Cortex of kidney (tissue), 1 donor: ENCODE measurements at places on chromosomes 1 and 21.

- no peak for DNase-seq
Observed at GRCh38 chr1:48200166-48200900, 22.2 kb upstream of the SLC5A9 start.

DNA sequence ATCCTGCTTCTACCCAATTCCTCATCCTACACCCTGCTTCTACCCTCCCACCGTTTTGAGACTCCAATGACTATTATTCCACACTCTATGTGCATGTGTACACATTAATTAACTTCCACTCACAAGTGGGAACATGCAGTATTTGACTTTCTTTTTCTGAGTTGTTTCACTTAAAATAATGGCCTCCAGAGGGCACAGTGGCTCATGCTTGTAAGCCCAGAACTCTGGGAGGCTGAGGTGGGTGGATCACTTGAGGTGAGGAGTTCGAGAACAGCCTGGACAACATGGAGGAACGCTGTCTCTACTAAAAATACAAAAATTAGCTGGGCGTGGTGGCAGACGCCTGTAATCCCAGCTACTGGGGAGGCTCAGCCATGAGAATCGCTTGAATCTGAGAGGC is 464.8 kb downstream of the PTBP2 start:
- DNase-seq = no peak

GRCh38 chr1:116679828-116680628 is 12.5 kb upstream of the IGSF3 start:
- DNase-seq = no peak

- no peak for DNase-seq
Observed at GRCh38 chr1:51305371-51305823, 25.0 kb downstream of the TTC39A start.

GRCh38 chr1:65514041-65514440 is 93.6 kb downstream of the LEPR start:
- no peak for DNase-seq

DNA sequence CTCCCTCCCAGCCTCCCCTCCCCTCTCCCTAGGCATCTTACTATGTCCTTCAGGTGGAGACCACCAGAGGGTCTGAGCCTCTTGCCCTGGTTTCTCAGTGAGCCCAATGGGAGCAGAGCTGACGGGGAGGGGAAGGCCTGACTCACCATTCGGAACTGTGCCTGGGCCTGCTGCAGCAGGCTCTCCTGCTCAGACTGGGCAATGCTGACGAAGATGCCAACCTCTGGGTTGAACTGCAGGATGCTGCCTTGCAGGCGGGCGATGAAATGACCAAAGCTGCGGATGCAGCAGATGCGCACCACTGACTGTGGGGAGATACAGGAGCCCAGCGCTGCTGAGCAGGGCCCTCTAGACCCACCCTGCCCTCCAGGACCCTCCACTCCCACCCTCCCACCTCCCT is 11.0 kb upstream of the PAQR6 start:
- no peak for DNase-seq

DNA sequence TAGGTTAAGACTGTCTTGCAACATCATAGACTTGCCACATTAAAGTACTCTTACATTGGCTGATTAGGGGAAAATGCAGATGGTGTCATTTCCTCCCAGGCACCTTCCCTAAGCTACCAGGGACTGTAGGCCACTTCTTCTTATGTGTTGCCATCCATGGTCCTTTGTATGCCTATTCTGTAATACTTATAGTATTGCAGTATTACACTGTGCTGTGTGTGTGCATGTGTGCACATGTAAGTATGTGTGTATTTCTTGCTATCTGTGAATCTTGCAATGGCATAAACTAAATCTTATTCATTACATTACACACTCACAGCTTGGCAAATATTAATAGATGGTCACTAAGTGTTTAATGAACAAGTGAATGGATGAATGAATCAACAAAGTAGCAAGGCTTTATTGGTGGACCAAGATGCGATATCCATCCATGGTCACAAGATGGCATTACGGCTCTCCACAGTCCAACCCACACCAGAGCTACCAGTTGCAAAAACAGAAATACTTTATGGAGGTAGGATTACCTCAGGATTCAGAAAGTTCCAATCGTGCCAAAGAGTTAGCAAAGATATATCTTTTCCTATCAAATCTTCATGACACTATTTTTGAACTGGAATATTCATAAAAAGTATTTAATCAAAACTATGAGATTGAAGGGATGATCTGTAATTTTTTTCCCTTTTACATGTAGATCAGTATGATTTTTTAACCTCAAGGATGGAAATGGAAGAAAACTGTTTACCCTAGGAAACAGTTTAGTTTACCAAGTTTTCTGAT is 160.2 kb downstream of the DENND1B start:
- DNase-seq = no peak

DNA sequence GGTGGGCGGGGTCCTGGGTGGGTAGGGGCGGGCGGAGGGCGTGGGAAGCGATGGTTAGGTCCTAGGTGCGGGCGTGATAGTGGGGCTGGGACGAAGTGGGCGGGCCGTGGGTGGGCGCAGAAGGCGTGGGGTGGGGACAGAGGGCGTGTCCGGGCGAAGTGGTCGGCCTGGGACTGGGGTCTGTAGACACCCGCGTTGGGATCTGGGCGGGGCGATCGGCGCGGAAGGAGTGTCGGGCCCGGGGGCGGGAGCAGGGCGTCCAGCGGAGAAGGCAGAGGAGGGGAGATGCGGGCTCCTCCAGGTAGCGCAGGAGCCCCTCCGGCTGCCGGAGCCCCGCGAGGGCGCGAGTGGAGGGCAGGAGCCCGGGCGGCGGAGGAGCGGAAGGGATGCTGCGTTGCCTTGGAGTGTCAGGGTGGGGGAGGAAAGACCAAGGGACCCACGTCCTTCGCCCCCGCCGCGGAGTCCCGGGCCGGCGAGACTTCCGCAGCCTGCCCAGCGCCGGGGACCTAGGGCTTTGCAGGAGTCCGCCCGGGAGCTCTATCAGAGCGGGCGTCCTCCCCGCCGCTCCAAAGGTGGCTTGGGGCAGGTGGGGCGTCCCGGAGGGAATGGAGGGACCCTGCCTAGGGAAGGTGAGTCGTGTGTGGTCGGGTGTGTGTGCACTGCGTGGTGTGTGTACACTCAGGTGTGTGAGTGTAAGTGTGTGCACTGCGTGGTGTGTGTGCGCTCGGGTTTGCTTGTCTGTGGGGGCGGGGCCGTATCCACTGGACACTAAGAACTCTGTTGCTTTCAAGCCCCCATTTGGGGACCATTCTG is 27.0 kb upstream of the PRSS38 start:
- DNase-seq = no peak

GRCh38 chr1:156767879-156768604 is 707 bp downstream of the PRCC start:
- DNase-seq = no peak

GRCh38 chr1:38474738-38475623 is 384.6 kb downstream of the RRAGC start:
- no peak for DNase-seq

GRCh38 chr1:53431244-53431643 is 28.0 kb upstream of the DMRTB1 start:
- DNase-seq = no peak

GRCh38 chr21:42775123-42775522 is 104.2 kb downstream of the WDR4 start:
- DNase-seq = no peak

DNA sequence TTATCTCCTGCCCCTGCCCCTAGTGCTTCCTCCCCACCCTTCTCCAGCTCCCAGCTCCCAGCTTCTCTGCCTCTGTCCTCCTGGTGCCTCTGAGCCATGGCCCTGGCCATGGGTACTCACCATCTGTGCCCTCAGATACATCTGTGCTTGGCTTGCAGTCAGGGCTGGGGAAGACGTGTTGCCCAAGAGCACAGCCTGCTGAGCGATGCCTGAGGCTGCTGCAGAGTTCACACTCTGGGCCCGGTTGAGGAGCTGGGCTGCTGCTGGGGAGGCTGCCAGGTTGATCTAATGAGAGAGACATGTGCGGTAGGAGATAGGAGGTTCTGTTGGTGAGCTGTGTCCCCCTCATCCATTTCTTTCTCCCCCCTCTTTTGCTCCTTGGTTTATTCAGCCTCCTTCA is 49.4 kb upstream of the A3GALT2 start:
- no peak for DNase-seq

DNA sequence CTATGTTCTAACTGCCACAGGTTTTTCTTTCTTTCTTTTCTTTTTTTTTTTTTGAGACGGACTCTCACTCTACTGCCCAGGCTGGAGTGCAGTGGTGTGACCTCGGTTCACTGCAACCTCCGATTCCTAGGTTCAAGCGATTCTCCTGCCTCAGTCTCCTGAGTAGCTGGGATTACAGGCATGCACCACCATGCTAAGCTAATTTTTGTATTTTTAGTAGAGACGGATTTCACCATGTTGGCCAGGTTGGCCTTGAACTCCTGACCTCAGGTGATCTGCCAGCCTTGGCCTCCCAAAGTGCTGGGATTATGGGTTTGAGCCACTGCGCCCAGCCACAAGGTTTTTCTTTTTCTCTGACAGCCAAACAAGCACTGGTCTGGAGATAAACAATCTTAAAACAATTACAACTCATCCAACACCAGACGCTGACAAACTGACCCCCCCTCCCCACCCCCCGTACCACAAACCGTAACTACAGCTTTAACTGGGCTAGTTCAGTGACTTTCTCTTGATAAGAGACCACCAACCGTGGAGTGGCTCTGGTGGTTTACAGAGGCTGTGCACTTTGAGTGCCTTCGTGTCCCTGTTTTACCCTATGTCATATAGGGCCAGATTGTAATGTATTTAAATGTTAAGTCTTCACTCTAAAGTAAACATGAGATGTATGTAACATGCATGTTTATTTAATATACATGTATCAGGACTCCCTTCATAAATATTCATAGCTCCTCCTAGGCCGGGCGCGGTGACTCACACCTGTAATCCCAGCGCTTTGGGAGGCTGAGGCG is 19.5 kb upstream of the PUM1 start:
- no peak for DNase-seq

- no peak for DNase-seq
Observed at GRCh38 chr1:189899686-189900425, 577.8 kb downstream of the BRINP3 start.

- no peak for DNase-seq
Observed at GRCh38 chr21:36369064-36369685, 16.0 kb upstream of the CHAF1B start.

- DNase-seq = no peak
Observed at GRCh38 chr1:147109041-147109440, 63.2 kb downstream of the PRKAB2 start.

GRCh38 chr21:26837539-26837938 is 7.7 kb downstream of the ADAMTS1 start:
- DNase-seq = no peak

DNA sequence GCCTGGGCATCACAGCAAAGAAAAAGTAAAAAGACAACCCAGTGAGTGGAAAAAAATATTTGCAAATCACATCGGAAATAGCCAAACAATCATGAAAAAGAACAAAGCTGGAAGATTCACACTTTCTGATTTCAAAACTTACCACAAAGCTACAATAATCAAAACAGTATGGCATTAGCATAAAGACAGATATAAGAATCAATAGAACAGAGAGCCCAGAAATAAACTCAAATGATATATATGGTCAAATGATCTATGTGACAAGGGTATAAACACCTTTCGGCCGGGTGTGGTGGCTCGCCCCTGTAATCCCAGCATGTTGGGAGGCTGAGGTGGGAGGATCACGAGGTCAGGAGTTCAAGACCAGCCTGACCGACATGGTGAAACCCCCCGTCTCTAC is 13.5 kb downstream of the ACOT7 start:
- no peak for DNase-seq

- DNase-seq = no peak
Observed at GRCh38 chr1:76511558-76512179, 355.6 kb upstream of the ST6GALNAC5 start.

DNA sequence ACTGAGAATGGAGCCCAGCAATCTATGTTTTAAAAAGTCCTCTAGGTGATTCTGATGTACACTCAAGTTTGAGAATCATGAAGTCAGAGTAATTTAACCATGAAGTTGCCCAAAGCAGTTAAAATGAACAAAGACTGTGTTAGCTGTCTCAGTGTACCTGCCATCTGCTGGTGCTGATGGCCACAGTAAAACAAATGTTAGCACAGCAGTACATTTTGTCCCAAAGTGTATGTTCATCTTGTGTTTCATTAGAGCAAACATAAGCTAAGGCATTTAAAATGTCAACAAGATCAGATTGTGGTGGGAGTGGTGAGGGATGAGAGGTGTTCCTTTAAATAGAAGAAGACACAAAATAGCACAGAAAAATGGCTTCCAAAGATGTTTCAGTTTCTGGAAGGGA is 31.1 kb downstream of the FYB2 start:
- no peak for DNase-seq

DNA sequence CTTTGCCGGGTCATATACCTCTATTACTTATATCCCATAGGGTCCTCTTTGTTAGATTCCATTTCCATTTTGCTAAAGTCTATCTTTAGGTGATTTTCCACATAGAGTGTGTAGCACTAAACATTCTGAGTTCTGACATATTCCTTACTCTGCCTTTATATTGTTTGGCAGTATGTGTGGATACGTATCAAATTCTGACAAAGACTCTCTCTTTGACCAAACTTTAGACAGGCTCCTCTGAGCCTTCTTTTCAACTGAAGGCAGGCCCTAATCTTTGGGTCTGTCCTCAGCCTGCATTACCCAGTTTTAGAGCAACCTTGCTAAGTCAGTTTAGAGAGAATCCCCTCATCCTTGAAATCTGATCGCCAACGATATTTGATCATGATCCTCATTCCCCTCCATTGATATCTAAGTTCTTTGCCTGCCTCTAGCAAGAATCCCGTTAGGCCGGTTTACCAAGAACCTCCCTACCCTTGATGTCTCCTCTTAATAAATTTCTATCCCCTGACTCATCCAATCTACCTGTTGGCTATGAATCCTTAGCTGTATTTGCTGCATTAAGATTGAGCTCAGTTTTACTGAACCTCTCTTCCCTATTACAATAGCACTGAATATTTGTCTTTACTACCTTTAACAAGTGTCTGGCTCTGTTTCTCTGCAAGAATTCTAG is 10.4 kb upstream of the PPT1 start:
- DNase-seq = no peak

DNA sequence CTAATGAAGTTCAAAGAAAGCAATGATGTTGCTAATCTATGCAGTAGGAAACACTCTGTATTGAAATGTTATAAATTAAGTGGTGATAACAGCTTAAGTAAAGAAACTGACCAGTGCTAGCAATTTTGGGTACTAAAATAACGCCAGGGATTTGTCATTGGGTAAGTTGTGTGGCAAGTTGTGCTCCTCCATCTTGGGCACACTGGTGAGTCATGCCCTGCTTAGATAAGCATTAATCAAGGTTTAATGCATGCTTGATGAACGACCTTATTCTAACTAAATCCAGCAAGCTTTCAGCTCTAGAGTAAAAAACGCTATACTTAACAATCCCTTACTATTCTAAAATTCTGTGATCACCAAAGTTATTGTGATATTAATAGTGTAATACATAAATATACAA is 25.2 kb downstream of the VAMP4 start:
- DNase-seq = no peak

DNA sequence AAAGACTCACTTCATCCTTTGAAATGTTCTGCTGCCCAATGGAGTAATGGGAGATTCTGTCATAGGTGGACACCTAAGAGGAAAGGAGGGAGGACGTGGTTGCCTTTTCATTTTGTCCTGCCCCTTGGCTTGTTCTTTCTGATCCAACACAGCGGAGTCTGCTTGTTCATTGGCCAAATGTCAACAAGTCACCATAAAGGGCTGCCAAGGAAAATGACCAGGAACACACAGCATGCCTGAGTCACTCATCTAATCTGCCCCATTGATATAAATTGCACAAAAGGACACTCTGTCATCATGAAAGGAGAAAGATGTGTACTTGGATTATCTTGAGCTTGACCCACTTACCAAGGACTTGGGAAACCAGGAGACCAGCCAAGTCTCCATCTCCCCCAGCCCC is 422.9 kb downstream of the SETD4 start:
- no peak for DNase-seq
